ENCODE measurements at places on chromosomes 16 and 17.

DNA sequence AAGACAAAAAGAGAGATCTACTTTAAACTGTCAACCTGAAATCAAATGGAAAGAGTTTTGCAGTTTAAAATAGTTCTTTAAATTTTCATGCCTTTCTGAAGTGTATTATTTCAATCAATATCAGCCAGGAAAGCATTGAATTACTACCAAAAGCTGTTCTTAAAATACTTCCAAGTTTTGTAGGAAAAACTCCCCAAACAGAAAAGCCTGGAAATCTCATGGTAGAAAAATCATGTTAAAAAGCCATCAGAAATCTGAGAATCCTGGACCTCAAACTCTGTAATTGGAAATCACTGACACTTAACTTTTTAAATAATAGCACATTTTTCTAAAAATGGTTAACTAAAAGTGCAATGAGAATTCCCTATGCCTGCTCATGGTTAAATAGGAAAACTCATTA, 63.3 kb upstream of the CNTNAP4 start:
- DNase-seq: no peak

DNA sequence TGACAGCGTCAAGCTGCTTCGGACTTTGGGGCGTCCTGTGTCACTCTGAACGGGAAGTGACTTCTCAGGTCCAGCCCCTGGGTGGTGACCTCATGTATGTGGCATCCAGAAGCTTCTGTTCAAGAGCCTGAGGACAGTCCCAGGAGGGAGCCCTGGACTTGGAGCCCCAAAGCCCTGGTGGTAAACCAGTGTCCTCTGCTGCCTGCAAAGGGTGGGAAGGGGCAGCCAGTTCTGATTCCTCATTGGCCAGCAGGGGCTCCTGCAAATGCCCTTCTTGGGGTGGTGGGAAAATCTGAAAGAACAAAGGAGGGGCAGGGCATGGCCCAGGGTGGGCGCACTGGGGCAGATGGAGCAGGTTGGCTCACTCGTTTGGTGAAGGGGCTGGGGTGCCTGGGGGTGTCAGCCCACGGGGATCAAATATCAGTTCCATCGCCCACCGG, 1.6 kb downstream of the OSGIN1 start:
- DNase-seq: peak; percentile 38

DNA sequence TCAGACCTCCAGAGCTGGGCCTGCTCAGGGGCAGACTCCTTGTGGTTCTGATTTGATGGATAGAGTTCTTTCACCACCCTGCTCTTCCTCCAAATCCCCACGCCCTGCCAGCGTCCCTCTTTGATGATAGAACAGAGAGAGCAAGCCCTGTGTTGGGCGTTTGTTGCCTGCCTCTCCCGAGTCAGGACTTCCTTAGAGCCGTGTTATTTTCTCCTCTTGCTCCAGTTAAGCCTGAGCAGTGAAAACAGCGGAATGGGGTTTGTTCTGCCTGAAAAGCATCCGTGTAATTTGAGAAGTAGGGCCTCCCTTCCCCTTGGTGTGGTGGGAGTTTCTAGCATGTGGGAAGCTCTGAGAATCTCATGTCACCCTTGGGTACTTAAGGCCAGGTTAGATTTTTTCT, 22.1 kb downstream of the TMEM94 start:
- DNase-seq: no peak

GRCh38 chr17:67211742-67212141, 33.3 kb downstream of the HELZ start:
- DNase-seq: peak; percentile 93

- peak; percentile 21 for DNase-seq
These were observed 86.5 kb upstream of the LHX1 start for GRCh38 chr17:36850790-36851189.

- no peak for DNase-seq
These were observed 51.3 kb downstream of the CCDC42 start for GRCh38 chr17:8693328-8693727.

GRCh38 chr16:3797904-3798811, 80.8 kb upstream of the TRAP1 start:
- no peak for DNase-seq

GRCh38 chr16:76970087-76970744, 220.8 kb upstream of the MON1B start:
- DNase-seq: no peak

DNA sequence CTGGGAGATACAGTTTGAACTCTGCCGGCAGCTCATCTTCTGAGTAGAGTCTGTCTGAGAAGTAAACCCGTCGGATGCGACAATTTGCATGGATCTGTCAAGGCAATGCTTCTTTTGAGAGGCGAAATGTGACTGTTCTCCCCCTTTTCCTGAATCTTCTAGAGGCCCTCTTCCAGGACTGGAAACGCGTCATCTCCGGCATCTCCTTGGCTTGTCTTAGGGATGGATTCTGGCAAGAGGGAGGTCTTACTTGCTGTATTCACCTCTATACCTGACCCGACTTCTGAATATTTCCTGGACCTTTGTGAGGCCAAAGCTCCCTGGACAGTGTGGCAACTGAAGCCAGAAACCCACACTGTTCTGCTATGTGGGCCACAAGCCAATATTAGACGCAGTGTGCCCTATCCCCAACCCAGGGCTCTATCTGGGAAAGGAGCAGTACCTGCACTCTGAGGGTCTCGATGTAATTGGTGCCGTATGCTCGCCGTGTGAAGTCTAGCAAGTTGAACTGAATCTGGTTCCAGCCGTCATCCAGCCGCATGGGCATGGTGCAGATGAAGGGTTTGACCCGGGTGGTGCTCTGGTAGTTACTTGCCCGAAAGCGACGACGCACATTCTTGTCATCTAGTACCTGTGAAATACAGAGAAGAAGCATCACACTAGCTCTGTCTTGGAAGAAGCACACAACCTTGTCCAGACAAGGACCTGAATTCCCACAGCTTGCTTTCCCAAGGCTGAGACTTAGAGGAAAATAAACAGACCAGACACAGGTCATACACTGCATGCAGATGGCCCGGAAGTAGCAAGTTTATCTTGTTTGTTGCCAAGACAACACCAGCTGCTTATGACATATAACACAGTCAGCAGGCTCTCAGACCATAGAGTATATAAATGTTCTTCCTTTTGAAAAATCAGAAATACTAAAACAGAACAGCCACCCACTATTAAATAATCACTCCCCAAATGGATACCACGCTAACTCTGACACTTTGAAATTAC, 14.1 kb downstream of the CFAP20 start:
- no peak for DNase-seq

DNA sequence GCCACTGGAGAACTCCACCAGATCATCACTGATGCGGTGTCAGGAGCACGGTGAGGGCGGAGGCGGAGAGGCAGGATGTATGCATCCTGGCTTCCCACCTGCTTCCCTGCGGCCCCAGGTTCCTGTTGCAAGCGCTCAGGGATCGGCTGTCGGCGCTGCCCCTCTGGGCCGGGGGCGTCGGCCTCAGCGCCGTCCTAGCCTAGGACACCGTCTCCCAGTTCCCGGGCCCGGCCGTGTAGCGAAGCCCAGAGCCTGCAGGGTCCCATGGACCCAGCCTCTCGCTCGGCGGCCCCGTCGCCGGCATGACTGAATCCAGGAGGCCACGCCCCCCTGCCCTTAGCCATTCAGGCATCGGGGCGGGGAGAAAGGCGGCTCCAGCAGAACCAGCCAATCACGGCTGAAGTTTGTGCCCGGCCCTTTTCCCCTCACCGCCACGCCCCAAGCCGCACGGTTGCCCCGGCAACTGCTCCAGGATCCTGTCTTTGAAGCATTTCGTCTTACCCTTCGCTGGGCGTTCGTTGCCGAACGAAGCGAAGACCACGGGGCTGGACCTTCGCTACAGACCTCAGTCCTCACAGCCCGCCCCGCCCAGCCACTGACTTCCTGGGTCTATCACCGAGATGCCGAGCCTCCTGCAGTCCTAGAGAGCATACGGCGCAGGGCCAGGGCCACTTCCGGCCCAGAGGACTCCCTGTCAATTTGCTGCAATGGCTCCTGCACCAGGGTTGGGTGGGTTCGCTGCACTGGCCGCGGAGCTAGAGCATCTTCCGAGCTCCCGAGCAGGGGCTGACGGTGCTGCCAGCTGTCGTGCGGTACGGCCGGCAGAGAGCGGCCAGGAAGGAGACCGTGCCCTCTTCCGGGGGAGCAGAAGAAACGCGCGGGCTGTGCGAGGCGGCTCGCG, 10.6 kb upstream of the ZNF213 start:
- peak; percentile 97 for DNase-seq

- no peak for DNase-seq
These were observed 22.9 kb downstream of the ZNHIT3 start for GRCh38 chr17:36509272-36509985.

DNA sequence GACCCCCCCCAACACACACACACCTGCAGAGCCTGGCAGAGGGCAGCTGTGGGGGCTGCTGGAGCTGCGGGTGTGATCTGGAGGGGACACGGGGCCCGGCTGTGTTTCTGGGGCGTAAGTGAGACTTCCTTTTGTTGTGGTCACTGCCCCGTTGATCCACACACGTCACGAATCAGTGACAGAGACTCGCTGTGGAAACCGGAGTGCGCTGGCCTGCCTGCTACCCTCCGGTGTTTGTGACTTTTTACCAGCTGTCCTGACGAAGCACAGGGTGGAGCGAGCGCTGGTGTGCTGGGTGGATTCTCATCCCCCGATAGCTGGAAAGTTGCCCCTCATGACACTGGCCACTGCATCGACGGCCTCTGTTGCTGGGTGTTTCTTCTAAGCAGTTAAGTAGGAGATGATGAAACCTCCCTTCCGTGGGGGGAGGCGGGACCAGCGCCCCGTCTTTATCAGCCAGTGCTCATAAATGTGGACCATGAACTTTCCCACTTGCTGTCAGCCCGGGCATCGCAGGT, 2.3 kb downstream of the METRNL start:
- peak; percentile 46 for DNase-seq

- DNase-seq: no peak
These were observed 19.4 kb downstream of the CDRT4 start for GRCh38 chr17:15447928-15448579.

DNA sequence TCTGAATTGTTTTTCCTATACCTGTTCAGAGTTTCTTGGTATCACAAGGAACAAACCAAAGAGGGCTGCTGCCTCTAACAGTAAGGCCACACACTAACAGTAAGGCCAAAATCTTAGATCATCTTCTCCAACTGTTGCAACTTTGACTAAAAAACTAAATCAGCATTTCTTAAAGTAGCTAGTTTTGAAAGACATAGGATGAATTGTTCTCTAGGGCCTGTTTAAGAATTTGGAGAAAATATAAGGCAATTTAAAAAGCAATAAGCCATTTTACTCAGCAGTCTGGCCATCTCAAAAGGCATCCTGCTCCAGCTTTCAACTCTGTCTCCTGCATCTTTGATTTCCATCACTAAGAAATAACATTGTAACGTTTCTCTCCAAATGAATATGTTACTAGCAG, 105.0 kb upstream of the MON1B start:
- no peak for DNase-seq

DNA sequence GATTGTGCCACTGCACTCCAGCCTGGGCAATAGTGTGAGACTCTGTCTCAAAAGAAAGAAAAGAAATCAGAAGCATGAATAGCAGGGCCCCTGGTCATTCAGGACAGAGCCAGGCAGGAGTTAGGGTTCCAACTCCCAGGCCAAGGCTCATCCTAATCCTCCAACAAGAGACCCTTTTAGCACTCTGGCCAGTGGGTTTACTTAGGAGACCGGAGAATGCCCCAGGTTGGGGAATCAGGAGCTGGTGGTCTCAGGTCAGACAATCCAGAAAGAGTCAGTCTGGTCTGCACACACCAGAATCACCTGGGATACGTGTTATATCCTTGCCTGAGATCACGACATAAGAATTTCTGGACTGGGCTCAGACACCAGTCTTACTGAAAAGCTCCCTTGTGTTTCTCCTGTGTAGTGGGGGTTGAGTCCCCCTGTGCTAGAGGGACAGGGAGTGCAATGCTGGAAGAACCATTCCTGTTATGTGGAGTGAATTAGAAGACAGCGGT, 48.7 kb downstream of the CCDC42 start:
- DNase-seq: no peak

DNA sequence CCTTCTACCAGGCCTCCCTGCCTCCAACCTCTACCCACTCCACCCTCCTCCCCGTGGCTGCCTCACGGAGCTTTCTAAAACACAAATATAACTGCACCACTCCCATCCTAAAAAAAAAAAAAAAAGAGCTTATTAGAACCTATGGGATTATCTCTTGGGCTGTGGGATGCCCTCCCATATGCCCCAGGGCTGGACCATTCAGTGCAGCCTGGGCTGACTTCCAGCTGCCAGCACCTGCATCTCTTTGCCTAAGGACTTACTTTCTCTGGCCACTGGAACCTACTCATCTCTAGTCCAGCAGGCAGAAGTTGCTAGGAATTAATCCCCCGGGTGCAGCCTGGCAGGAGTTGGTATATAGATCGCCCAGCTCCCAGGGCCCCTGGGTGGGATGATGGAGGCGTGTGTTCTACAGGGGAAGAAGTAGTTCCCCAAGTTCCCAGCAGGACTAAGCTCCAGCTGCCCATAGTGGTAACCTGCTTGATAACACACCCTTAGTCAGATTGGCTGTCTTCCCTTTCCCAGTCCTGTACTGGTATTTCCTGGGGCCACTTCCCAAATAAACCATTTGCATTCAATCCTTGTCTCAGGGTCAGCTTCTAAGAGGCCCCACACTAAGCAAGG, 10.3 kb downstream of the MPP3 start:
- DNase-seq: no peak

DNA sequence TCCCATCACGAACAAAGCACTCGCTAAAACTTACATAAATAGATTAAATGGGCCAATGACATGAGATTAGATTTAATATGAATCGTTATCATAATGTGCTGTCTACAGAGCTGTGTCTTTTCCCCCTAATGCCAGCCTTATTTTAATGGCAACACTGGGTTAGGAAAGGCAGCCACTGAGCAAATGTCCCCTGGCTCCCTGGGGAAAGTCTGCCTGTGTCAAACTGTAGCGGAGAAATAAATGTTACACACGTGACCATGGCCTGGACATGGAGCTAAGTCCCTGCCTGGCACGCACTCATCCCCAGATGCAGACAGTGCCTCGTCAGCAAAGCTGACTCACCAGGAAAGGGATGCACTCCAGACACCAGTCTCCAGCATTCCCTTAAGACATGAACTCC, 61.3 kb upstream of the SDK2 start:
- DNase-seq: no peak

GRCh38 chr17:2547176-2547575, 35.5 kb upstream of the METTL16 start:
- DNase-seq: peak; percentile 72

- DNase-seq: peak; percentile 26
These were observed 36.6 kb downstream of the UBE2G1 start for GRCh38 chr17:4329838-4330237.

- DNase-seq: no peak
These were observed 6.2 kb downstream of the C1QL1 start for GRCh38 chr17:44961921-44962350.
